Eye (tissue), 1 donor: ENCODE measurements at places on chromosomes 6 and 20.

DNA sequence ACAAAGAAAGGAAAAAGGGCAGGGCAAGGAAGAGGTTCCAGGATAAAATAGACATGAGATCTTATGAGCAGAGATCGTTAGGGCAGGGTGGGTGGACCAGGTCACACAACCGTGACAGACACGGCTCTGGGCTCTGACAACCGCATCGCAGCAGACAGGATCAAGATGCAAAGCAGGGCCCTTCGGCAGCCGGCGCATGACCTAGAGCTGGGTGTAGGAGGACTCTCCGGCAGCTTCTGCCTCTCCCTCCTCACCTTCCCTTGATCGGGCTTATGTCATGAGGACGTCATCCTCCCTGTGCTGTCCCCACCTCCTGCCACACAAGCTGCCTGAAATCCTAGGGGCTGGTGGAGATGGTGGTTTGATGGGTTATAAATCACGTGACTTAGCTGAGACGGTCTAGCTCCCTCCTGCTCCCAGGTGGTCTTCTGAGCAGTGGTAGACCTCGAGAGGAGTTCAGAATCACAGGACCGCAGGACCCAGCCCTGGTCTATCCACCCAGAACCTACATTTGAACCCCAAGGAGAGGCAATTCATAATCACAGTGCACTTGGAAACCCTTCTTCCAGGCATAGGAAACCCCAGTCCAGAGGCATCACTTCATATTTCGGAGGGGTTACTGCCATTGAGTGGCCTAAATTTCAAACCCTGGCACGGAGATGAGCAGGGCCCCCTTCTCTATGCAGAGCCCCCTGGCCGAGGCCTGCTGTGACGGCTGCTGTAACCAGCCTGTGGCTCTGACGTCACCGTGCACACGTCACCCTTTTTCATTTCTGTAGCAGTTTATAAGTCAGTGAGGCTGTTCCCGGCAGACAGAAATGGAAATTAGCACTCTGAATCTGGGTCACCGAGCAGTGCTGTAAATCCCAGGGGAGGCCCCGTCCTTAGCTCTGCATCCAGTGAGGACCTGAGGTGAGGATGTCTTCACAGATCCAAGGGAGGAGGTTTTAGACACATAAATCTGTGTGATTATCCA is 8.7 kb upstream of the CCR6 start:
- DNase-seq, result peak; percentile 83

DNA sequence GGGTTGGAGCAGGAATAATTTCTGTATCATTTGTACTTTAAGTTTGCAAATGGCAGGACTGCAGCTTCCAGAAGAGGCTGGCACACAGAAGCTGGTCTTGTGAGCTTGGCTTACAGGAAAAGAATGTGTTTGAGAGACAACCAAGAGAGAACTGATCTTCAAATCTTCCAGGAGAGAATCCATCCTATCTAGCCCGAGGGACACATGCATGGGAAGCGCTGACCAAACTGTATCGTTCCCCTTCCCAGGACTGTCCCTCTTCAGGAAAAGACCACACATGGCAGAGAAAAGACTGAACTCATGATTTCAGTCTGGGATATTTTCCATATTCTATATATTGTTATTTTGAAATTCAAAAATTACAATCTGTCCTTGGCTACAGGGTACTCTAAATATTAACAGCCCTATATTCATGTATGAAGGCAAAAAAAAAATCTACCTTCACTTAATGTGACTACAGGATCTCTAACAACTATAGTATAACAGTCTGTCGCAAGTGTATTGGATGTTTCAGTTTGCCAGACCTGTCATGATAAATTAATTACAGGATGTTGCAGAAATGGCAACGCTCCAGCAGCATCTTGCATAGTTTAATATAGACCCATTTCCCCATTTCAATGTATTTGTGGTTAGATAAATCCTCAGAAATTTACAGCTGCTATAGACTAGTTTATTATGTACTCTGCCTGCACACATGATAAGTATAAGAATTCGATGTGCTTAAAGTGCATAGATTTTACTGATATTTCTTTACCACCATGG is 99.4 kb downstream of the MYB start:
- peak; percentile 86 for DNase-seq

DNA sequence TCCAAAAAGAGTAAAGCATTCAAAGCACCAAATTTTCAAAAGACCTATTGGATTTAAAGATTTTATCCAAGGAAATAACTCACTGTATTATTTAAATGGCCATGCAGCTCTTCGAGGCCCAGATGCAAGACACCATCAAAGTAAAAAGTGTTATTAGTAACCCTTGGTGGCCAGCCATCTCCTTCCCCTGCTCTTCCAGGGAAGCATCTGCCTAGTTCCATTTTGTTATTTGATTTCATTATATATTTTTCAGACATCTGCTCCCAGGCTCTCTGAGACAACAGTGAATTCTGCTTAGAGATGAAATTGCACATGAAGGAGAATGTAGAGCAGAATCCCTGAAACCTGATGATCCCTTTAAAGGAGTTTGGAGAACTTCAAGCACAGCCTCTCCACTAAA is 252.3 kb upstream of the TBX18 start:
- DNase-seq, result no peak

- no peak for DNase-seq
Measured at GRCh38 chr20:38514947-38515346, 42.3 kb downstream of the RALGAPB start.

- DNase-seq, result no peak
Measured at GRCh38 chr6:45661661-45662060, 283.9 kb upstream of the SUPT3H start.

DNA sequence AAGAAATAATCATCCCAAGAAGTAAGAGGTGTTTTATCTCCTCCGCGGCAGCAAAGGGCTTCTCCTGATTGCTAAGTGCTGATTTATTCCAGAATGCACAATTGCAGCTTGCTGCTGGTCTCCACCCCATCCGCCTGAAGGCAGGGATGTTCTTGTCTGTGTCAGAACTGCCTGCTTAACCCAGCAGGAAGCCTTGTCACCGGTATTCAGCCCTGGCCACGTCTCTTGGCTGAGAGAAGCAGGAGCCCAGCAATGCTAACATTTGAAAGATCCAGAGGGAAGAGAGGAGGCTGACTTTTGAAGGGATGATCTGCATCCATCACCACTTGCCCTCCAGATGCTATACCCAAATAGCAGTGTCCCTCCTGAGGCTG is 4.2 kb downstream of the SCML4 start:
- DNase-seq, result peak; percentile 65

GRCh38 chr6:107943626-107944439 is 14.2 kb downstream of the SEC63 start:
- no peak for DNase-seq

DNA sequence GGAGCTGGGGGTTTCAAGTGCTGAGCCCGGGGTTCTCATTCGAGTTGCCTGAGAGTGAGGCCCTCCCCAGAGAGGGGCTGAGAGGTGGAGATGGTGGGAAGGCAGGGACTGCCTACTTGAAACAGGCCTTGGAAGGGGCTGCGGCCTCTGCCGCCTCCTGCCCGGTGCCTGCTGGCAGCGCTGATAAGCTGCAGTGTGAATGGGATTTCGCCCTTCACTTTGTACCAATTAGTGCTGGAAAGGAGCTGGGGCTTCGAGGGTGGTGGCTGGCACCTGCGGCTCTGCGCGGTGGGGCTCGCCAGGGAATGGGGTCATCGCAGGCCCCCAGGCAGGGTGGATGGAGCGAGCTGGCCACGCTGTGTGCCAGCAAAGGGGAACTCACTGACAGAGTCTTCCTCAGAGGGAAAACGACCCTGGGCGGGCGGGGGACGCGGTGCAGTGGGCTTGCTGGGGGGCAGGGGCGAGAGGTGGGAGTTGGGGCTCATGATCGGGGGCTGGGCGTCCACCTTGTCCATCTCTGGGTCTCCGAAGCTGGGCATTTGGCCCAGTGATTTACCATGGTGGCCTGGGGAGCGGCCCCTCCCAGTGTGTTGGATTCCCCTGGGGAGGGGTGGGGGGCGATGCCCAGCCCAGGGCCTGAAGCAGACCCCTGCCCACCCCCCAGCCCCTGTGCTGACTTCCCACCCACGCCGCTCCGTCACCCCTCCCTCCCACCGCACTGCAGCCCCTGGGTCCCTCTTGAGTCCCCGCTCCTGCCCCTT is 22.9 kb downstream of the COL20A1 start:
- no peak for DNase-seq

GRCh38 chr6:1662534-1662933 is 52.8 kb downstream of the FOXC1 start:
- no peak for DNase-seq

- DNase-seq, result no peak
Measured at GRCh38 chr6:139996253-139996834, 621.9 kb upstream of the CITED2 start.

- no peak for DNase-seq
Measured at GRCh38 chr6:102986086-102986485, 1592.6 kb downstream of the GRIK2 start.

DNA sequence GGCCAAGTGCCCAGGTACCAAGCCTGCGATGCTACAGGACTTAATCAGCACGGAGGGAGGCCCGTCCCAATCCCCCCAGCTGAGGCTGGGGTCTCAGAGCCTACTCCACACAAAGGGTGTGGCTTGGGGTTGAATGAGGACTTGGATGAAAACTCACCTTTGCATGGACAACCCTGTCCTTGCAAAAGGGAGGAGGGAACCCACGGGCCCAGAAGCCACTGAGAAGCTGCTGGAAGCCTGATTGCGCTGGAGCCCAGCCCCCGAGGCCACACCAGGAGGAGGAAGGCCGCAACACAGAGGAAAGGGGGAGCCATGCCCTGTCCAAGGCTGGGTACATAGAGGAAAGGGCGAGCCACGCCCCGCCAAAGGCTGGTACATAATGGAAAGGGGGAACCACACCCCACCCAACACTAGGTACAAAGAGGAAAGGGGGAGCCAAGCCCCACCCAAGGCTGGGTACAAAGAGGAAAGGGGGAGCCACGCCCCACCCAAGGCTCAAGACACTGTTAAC is 158.8 kb downstream of the DLL1 start:
- no peak for DNase-seq

DNA sequence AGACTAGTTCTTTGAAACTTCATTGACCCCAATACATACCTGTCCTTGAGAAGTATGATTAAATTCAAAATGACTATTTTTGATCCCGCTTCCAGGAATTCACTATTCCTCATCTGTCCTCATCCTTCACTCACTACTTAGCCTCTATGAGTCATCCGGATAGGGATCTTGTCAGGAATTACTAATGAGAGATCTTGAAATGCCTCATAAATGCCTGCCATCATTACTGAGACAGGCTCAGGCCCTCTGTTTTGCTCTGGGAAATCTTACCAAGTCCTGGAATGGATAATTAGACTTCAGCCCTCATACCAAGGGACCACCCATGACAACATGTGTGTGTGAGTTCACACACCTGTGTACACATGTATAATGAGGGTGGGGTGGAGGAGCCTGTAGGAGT is 2.8 kb upstream of the CYP24A1 start:
- DNase-seq, result no peak
